ENCODE measurements at places on chromosomes 5 and 9. TPM values are rescaled to one million over a fixed set of nuclear protein-coding genes. Genes with fewer than 3 reads are reported as not detected.

CDC23 gene
- 16.2 TPM for total RNA-seq

STPG3 gene
- total RNA-seq = not detected

PGM5 gene
- total RNA-seq = 0.34 TPM

TMC1 gene
- not detected for total RNA-seq

PCDHA3 gene
- total RNA-seq = not detected

KLHL3 gene
- total RNA-seq = 1.0 TPM

SIL1 gene
- total RNA-seq = 45.8 TPM

CFAP77 gene
- not detected for total RNA-seq
